ENCODE measurements at places on chromosomes 4 and X.

DNA sequence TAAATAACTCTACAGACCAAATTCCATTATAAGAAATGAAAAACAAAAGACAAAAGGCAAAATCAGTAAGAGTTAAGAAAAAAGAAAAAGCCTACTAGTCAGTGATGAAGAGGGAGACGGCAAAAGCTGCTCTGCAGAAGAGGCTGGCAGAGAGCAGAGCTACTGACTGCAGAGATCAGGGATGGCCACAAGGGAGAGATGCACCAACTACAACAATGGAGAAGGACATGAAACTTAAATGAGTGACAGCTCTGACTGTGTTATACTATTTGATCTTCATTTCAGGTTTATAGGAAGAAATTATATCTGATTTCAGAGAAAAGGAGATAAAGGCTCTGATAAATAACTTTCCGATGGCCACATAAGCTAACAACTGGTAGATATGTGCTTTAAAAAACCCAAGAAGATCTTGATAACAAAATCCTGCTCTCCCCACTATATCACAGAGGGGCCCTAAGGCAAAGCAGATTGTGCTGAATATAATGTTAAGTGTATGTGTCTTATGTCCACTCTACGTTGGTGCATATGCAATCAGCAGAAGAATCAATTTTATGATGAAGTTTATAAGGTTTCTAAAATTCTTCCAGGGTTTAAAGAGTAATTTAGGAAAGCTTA, 58.4 kb upstream of the COX18 start:
- DNase-seq: peak; percentile 44

DNA sequence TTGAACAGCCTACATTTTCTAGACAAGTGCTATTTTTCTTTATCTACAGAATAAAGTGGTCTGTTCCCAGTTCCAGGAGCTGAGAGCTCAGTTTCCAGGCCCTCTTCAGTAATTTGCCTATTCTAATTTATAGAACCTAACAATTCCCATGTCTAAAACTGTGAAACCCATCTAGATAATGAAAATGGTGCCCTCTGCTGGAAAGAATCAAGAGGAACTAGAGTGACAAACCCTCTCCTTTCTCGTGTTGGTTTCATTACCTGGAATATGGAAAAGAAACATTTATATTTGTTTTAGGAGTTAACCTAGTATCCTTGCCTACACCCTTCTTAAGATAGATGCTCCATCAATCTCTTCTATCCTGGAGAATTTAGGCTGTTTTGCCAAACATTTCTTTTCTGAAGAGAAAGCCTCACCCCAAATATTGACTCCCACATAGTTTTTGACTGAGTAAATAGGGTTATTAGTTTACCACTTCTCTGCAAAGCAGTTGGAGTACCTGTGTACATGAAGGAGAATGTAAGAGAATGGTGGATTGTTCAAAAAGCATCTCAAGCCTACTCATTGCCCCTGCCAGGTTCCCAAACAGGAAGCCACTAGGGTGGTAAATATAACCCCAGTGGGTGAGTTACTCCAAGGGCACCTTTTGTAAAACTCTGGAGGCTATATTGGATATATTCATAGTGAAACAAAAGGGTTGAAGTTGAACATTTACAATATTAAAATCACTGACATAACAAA, 121.6 kb downstream of the RASL11B start:
- DNase-seq: peak; percentile 50

GRCh38 chr4:74394476-74395136, 29.7 kb downstream of the EREG start:
- no peak for DNase-seq

DNA sequence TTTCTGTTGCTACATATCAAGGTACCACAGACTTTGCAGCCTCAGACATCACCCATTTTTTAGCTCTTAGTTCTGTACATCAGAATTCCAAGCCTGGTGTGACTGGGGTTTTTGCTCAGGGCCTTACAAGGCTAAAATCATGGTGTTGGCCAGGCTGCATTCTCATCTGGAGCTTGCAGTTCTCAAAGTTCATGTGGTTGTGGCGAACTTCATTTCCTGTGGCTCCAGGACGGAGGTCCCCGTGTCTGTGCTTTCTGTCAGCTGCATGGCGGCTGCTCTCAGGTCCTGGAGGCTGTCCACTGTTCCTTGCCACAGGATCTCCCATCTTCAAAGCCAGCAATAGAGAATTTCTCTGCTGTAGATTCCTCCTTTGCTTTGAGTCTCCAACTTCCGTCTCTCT, 157.4 kb downstream of the STIM2 start:
- DNase-seq: no peak

- no peak for DNase-seq
Observed at GRCh38 chrX:140765043-140765784, 55.7 kb downstream of the LINC00632 start.

- no peak for DNase-seq
Observed at GRCh38 chr4:166280642-166281041, 407.6 kb downstream of the TLL1 start.

- DNase-seq: no peak
Observed at GRCh38 chrX:45518552-45518951, 317.9 kb upstream of the DIPK2B start.

DNA sequence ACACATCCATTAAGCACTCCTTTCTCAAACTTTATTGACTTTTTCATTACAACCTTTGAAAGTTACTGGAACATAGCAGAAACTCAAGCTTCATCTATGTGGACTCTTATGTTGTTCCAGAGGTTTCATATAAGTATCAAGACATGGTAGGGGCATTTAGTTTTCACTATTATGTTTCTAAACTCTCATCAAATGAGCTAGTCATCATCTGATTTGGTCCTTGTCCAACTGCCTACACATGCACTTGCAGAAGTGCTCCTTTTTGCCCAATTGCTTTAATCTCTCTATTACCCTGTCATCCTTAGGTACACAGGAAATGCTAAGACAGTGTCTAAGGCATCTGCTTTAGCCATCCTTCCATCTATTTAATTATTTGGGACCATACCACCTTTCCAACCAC, 42.2 kb upstream of the EPGN start:
- no peak for DNase-seq

DNA sequence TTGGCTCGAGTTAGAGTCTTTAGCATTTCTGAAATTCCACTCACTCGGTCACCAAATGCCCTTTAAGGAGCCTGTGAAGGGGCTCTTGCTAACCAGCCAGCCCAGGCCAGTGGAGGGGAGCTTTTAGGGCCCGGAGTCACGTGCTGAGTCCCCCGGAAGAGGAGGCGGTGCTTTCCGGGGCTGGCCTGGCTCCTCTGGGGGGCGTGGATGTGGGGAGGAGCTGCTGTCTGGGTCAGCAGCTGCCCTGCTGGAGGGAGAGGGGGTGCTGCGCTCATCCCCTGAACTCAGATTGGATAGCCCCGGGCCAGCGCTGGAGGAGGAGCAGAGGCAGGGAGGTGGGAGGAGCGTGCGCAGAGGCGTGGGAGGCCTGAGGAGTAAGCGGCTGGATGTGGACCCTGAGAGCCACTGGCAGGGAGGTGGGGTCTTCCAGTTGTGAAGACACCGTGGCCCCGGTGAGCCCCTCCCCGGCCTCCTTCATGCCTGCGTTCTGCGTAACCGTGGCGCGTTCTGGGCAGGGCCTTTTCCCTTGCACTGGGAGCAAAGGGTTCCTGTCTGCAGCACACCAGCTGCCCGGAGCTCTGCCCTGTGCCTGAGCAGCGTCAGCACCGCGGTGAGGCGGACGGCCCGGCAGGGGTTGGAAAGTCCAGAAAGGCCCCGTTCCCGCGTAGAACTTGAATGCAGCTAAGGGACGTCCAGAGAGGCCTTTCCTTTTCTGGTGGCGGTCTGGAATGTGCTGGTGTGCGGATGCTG, 19.7 kb downstream of the MAEA start:
- DNase-seq: no peak

DNA sequence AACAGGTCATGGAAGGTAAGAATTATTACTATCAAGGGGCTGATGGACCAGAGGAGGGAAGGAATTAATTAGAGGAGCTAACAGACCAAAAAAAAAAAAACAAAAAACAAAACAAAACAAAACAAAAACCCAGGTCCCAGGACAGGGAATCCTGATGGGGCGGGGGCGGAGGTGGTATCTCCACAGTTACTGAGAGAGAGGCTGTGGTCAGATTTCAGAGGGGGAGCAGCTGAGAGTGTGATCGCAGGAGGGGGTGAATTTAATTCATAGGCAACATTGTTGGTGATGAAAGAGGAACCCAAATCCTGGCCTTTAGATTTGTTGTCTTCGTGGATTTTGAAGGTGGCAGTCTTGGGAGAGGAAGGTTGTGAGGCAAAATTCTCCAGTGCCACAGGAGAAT, 389.4 kb downstream of the UNC5C start:
- DNase-seq: no peak

DNA sequence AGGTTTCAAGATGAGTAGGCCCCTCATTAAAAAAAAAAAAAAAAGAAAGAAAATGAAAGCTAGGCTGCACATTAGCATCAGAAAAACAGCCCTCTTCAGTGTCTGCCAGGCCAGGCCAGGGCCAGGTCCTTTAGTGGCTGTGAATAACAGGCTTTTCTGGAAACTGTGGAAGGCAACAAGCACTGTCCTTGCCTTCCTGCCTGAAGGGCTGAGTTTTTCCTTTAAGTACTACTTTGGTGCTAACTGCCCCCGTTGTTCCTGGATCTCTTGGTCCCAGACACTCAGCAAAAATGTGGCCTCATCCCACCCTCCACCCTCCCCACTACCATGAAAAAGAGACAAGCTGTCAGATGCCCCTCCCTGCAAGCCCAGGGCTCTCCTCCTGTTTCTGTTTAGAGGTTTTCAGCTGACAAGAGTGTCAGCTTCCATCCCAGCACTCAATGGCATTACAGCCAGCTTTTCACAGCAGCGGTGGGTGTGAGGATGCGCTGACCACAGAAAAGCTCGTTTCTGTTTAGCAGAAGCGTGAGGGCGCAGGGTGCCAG, 174.2 kb downstream of the NHS start:
- no peak for DNase-seq

DNA sequence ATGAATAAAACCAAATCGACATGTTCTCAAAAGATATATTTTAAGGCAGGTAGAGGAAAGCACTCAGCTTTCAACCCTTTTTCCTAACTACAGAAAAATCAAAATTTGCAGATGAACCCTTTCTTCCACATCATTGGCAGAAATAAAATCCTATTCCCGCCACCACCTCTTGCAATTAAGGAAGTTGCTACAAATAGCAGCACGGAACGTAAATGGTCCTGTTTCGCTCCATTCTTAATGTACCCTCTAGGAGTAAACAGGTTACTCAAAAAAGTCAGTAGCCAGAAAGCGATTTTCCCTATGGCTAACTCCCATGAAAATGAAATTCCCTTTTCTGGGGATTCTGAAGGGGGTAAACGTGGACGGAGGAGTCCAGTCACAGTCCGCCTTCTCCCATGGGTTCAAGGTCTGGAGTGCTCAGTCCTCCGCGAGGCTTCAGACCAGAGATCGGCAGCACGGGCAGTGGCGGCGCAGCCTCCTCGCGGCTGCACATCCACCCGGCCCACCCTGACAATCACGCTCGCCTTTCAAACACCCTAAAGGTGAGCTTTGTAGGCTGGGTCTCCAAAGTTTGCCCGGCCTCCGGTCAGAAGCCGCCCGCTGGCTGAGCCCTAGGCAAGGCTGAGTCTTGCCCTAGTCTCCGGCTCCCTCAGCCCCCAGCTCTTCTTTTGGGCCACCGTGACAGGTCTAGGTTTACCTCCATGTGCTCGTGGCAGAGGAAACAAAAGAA, 1.8 kb downstream of the ATP11C start:
- no peak for DNase-seq

DNA sequence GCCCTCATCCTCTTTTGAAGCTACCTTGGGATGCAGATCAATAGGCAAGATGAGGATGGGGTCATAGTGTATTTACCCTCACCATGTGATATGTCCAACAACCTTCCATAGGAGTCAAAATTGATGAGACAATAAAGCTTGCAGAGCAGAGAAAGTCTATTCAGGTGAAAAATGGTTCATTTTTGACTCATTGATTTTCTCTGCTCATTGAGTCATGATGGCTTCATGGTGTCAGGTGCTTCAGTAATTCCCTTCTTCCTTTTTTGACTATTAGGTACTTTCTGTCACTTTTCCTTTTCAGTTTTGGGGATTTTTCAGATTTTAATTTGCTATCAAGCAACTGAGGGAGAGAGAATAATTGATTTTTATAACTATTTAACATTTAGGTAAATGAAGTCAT, 55.9 kb upstream of the IL2 start:
- DNase-seq: no peak

- DNase-seq: no peak
Observed at GRCh38 chr4:135184715-135185114, 983.1 kb upstream of the PABPC4L start.

Measured in T47D (cell line).